ENCODE measurements at places on chromosomes 11 and 22.

GRCh38 chr11:8794677-8795103, 112.1 kb downstream of the RPL27A start:
- no peak for DNase-seq

DNA sequence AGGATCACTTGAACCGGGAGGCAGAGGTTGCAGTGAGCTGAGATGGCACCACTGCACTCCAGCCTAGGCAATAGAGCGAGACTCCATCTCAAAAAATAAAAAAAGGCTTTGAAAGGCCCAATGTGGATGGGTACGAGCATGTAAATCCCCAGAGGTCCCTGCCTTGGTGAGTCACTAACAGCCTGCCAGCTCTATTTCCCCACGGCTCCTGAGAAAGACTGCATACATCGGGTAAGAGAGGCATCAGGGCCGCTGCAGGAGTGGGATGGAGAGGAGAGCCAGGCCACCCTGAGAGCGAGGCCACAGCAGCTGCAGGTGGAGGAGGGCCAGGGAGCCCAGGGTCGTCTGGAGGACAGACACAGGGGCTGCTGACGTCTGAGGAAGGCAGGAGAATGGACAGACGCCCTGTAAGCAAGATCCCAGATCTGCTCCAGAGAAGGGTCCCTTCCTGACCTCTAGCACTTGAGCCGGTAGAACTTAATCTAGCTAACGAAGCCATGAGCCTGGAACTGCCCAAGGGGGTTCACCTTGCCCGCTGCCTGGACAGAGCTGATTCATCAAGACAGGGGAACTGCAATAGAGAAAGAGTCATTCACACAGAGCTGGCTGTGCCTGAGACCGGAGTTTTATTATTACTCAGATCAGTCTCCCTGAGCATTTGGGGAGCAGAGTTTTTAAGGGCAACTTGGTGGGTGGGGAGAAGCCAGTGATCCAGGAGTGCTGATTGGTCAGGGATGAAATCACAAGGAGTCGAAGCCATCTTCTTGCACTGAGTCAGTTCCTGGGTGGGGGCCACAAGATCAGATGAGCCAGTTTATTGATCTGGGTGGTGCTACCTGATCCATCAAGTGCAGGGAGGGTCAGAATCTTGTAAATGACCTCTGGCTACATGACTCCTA, 5.1 kb upstream of the KRTAP5-9 start:
- no peak for DNase-seq

- no peak for DNase-seq
These were observed 400.4 kb downstream of the NXPE2 start for GRCh38 chr11:115078461-115079438.

- DNase-seq: no peak
These were observed 34.2 kb downstream of the ABTB2 start for GRCh38 chr11:34323601-34324000.

- DNase-seq: no peak
These were observed 212.0 kb upstream of the CHORDC1 start for GRCh38 chr11:90434858-90435257.

GRCh38 chr11:70067591-70068341, 10.4 kb upstream of the ANO1 start:
- DNase-seq: no peak

GRCh38 chr11:115591380-115591779, 87.2 kb upstream of the CADM1 start:
- no peak for DNase-seq

- no peak for DNase-seq
These were observed 125.6 kb downstream of the SPATA19 start for GRCh38 chr11:133719532-133720235.

GRCh38 chr11:84091212-84091986, 805.2 kb upstream of the CCDC90B start:
- DNase-seq: no peak

DNA sequence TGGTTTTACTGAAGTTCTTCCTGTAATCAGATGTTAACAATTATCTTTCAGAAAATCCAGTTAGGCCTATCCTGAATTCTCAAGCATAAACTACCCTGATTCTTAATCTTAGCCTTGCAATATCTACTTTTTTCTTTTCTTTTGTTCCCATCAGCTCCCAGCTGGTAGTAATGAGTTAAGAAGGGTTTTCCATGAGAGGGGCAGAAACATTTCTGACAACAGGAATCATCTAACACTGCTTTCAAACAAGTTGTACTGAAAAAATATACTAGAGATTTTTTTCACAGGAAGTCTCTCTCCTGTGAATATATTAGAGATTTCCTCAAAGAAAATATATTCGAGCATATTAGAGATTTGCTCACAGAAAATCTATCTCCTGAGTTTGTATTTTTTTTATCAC, 3.3 kb upstream of the TRIM6 start:
- no peak for DNase-seq

DNA sequence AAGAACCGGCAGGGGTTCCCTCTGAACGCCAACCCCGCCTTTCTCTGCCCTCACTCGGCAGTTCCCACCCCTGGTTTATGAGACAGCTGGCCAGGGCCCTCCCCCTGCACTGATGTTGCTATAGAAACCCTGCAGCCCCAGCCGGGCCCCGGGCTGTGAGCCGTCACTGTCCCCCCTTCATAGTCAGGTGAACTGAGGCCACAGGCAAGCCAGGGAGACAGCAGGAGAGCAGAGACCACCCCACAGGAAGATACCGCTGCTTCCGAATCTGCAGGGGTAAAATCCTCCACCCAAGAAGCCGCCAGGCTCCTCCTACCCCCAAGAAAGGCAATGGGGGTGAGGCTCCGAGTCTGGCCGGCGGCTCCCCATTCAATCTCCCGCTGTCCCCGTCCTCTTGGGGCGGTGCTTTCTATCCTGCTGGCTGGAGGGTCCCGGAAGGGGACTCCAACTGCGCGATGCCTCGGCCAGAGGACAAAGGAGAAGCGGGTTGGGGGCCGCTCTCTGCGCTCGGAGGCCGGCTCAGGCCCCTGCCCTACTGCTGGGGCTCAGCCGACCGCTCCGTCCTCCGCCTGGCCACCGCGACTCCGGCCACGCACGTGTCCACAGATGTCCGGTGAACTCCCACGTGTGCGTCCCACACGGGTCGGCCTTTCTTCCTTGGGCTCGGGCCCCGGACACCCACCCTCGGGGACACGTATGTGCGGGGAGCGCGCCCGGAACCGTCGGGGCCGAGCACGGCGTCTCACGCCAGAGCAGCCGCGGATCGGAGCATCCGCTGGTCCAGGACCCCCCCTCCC, 587 bp downstream of the SLC25A22 start:
- peak; percentile 66 for DNase-seq

GRCh38 chr11:124752471-124753102, 532 bp upstream of the VSIG2 start:
- no peak for DNase-seq

DNA sequence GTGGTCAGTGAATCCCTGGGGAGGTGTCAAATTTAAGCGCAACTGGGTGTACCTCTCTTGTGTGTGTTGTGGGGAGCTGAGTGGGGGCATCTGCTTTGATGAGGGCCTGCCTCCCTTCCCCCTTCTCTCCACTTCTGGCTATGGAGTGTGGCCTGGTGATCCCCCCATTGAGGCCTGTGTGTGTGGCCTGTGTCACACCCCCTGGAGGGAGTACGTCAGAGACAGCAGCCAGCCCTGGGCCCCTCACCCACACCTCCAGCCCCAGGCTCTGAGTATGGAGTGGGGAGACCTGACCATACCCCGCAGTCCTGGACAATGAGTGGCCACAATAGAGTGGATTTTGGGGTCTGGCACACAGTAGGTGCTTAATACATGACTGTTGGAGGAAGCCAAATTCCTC, 51.4 kb upstream of the EIF3D start:
- no peak for DNase-seq

DNA sequence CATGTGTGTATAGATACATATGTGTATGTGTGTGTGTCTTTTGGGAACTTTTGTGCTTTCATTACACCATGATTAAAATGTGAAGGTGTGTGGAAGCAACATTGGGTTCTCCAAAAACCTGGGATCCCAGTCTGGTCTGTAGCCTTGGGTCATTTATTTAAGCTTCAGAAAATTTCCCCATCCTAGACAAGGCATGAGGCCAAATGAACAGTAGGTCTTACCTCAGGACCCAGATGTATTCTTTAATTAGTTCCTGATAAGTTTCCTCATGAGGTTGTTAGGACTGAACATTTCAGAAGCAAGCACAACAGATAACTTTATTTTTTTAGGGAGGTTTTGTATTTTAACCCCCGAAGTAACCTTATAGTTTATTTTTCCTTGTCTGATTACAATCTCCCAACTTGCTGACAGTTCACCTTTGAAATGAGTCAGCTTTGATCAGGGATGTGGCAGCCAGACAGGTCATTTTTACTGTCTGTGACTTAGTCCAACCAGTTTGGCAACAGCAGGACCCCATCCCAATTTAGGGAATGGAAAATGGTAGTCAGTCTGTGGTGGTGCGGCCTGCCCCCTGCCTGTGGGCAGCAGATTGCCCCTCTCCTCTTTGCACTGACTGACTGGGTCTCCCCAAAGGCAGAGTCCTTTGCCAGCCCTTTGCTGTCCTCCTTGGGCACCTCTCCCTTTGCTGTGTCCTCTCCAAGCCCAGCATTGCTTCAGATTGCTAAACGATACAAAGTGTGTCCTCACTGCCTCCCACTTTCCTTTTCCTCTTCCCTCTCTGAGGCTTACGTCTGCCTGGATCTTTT, 88.3 kb downstream of the NAV2 start:
- no peak for DNase-seq

- DNase-seq: no peak
These were observed 62.7 kb downstream of the CSNK2A3 start for GRCh38 chr11:11290354-11290753.

DNA sequence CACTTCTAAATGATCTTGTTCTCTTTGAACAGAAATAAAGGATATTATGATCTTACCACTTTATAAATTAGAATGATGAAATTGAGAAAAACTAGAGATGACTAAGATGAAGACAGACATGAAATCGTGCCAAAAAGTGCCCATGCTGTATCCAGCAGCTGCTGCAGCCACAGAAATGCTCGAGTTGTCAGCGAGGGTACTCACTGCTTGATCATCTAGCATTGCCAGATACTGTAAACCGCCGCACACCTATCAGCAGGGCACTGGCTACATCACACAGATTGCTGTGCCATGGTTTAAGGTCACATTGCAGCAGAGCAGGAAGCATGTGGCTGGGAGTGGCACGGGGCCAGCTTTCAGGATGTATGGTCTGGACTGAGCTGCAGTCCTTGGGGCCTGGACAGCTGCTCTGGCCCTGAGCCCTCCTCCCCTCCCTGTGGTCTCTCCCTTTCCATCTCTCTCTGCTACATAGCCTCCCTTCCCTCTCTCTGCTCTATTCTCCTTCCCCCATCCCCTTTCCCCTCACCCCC, 51.0 kb upstream of the SEPTIN5 start:
- no peak for DNase-seq

GRCh38 chr22:45832959-45833580, 143.9 kb downstream of the WNT7B start:
- DNase-seq: no peak

DNA sequence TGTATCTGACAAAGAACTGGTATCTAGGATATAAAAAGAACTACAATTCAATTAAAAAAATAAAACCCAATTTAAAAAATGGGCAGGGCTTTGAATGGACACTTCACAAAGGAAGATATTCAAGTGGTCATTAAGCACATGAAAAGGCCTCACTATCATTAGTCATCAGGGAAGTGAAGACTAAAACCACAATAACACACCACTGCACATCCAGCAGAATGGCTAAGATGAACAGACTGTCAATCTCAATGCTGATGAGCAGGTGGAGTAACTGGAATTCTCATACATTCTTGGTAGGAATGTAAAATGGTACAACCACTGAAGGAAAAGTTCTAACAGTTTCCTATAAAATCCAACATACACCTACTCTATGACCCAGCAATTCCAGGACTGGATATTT, 8.9 kb downstream of the HPS4 start:
- no peak for DNase-seq

DNA sequence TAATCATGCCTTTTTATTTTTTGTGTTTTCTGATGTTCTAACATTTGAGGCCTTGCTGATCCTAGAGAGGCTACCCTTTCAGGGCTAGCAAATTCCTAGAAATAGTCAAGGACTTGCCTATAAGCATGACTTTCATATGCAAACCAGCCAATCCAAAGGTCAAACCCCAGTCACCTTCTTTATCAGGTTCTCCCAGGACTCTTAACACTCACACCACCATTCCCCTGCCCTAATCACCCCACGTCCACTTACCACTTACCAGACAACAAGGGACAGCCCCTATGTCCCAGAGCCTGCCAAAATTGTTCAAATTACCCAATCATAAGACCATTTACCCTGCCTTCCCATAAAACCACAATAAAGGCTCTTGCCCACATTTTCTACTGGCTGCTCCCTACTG, 1339.8 kb downstream of the LRRC4C start:
- no peak for DNase-seq

- no peak for DNase-seq
These were observed 532.3 kb downstream of the BRD1 start for GRCh38 chr22:49295465-49295743.

- DNase-seq: no peak
These were observed 60.6 kb upstream of the RDX start for GRCh38 chr11:110356762-110357671.

DNA sequence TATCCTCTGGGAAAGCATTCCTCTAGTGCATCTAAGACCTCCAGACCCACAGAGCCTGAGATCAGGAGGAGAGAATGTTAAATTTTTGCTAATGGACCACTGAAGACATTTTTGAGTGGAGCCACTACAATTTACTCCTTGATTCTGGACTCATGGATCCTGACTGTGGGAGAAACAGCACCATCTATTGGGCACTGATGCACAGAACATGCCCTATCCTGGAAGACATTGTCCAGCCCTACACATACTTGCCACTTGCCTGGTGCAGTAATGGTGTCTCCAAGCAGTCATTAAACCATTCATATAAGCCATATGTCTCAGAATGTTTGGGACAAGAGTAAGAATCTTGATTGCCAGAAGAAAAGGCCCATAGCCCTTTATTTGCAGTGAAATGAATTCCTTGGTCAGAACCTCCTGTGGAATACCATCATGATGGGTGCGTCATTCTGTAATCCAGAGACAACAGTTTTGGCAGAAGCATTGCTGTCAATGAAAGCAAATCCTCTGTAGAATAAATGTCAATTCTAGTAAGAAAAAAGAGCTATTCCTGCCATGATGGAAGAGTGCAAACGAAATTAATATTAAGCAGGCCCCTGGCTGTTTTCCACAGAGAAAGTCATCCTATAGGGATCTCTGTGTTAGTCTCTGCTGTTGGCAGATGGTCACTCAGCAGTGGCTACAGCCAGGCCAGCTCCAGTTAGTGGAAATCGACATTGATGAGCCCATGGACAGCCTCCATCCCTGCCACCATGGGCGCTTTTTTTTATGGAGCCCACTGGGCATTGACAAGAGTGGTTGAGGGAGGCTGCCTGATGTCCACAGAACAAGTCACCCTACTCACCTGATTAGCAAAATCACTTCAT, 43.5 kb downstream of the GGTLC2 start:
- no peak for DNase-seq
